ENCODE measurements at places on chromosomes 12 and 14. TPM values are rescaled to one million over a fixed set of nuclear protein-coding genes. Genes with fewer than 3 reads are reported as not detected.

Gene ANKRD9
- 9.4 TPM for total RNA-seq

Gene PRIM1
- 11.2 TPM for total RNA-seq

DNA sequence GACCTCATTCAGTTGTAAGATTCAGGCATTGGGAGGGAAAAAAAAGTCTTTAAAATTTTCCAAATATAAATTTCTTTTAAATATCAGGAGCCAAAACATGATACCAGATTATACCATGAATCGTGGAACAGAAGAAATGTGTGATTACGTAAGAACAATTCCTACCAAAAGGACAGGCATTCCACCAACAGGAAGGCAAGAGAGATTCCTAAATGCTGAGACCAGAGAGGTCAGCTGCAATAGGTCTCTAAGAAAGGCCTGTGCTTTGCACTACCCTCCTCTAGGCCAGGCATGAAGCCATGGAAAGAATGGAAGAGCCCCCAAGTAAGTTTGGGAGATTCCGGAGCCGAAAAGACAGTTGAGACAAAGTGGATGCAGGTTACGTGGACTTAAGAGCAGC is 83.7 kb downstream of the PTGER2 start:
- no peak for DNase-seq

- peak; percentile 23 for DNase-seq
These were observed 196.6 kb downstream of the PCNX1 start for GRCh38 chr14:71103662-71104484.

Gene OR4K14
- total RNA-seq: not detected

Gene DEGS2
- total RNA-seq: not detected

Gene TDRD9
- total RNA-seq: not detected

- DNase-seq: no peak
These were observed 17.9 kb upstream of the CAMKK2 start for GRCh38 chr12:121314431-121314830.

GRCh38 chr12:104411826-104412641 is 44.7 kb upstream of the CHST11 start:
- no peak for DNase-seq

DNA sequence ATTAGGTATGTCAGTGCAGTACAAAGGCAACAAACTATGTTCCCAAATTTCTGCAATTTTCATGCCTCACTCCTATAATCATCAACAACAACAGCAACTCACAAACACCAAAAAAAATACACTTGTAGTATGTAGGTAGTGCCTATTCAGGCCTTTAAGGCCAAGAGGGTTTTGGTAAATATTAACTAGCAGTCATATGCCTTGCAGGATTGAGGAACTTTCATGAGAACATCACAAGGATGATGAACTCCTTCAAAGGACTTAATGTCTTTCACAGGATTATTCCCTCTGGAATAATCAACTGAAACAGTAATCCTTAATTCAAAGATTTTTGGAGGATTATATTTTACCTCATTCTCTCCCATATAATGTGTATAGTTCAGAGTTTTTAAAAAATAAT is 293.8 kb downstream of the NOVA1 start:
- DNase-seq: no peak

DNA sequence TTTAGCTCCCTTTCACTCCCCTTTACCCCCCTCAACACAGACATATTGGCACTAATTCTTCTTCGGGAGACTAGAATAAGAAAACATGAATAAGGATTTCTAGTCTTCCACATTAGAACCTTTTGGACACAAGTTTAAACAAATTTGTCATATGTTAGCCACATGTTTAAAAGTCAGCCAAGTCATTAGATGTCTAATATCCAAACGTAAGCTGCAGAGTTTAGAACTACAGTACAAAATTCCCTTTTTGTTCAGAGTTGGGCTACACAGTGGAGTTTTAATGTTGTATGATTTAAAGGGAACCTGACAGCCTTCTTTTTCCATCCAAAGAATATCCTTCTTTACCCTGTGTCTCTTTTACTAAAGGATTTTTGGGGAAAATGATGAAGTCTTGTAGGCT is 79.8 kb downstream of the PDE6H start:
- DNase-seq: no peak

DNA sequence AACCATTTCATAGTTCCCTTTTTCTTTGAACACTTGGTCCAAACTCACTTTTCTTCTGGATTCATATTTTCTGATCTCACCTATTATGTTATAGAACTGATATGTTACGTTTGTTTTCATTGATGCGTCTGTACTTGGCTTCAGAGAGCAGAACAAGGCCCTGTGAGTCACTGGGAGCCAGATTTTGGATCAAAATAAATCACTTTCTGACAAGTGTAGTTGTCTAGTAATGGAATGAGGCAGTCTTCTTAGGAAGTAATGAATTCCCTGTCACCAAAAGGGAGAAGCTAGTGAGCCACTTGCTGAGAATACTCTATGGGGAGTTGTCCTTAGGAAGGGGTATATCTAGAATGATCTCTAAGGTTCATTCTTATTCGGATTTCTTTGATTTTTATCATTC is 10.2 kb downstream of the BICD1 start:
- DNase-seq: no peak

- no peak for DNase-seq
These were observed 1.3 kb upstream of the C14orf39 start for GRCh38 chr14:60487211-60487610.

DNA sequence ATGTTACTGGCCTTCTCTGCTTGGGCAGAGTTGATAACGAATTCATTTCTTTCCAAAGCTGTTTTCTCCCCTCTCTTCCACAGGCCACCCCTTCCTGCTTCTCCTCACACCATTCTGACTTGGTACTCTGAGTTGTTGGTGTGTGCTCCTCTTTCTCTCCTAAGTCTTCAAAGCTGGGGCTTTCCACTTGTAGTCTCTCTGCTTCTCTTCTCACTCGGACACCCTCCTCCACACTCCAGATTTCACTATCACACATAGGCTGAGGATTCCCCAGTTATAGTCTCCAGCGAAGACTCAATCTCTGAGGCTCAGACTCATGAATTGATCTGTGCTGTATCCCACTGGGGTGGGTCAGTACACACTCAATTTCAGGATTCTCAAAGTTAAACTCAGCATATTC is 201.0 kb downstream of the SSPN start:
- no peak for DNase-seq

- DNase-seq: no peak
These were observed 75.8 kb upstream of the GALNT9 start for GRCh38 chr12:132404951-132405741.

- DNase-seq: no peak
These were observed 46.0 kb upstream of the HIF1A start for GRCh38 chr14:61649283-61649682.

All from endothelial cell (in vitro differentiated cells).